Activated CD4-positive, alpha-beta T cell treated with anti-CD3 and anti-CD28 coated beads, Interleukin-2, amount 10 ng/mL, durations not matched to agents 7 days and 5 days (primary cell): ENCODE measurements at places on chromosomes 3 and 15. TPM values are rescaled to one million over a fixed set of nuclear protein-coding genes. Genes with fewer than 3 reads are reported as not detected.

DNA sequence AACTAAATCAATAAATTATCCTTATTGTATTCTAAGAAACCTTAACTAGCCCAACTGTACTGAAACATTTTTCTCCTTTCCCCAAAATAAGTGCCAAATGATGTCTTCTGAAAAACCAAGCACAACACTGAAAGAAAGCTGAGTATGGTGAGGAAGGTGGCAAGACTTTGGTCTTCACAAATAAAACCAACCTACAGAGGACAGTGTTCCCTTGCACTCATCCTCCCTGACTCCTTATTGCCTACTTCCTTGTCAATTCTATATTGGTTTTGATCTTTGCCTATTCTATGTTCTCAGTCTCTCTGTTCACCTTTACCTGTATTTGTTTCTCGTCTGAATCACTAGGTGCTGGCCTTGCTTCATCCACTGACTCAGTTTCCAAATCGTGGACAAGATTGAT, 490.1 kb upstream of the ZNF385D start:
- no peak overlapping the region for H3K4me3 ChIP-seq
- no peaks in the 10 kb centered on the region for H3K27me3 ChIP-seq
- no peaks in the 10 kb centered on the region for H3K36me3 ChIP-seq
- no peaks in the 10 kb centered on the region for H3K4me1 ChIP-seq
- no peak overlapping the region for H3K27ac ChIP-seq

GRCh38 chr3:128194843-128195242, 41.6 kb downstream of the EEFSEC start:
- H3K27me3 ChIP-seq, result no peaks in the 10 kb centered on the region
- no peaks in the 10 kb centered on the region for H3K36me3 ChIP-seq
- no peak overlapping the region for H3K27ac ChIP-seq
- DNase-seq, result no peak

Gene TMEM108
- total RNA-seq, result not detected

- H3K27me3 ChIP-seq, result no peaks in the 10 kb centered on the region
- H3K36me3 ChIP-seq, result peaks cover 43% of the 10 kb centered on the region
- no peak for DNase-seq
- H3K4me1 ChIP-seq, result peaks cover 57% of the 10 kb centered on the region
- no peak overlapping the region for H3K4me3 ChIP-seq
Observed at GRCh38 chr15:64443016-64443415, 17.4 kb upstream of the ZNF609 start.

Gene RASGRP1
- 204 TPM for total RNA-seq

- H3K4me3 ChIP-seq, result no peak overlapping the region
- no peak overlapping the region for H3K27ac ChIP-seq
- no peaks in the 10 kb centered on the region for H3K36me3 ChIP-seq
- H3K27me3 ChIP-seq, result peaks cover 3% of the 10 kb centered on the region
- H3K4me1 ChIP-seq, result peaks cover 5% of the 10 kb centered on the region
Observed at GRCh38 chr3:72976281-72976741, 20.3 kb upstream of the PPP4R2 start.

Gene PLCH1
- 0.37 TPM for total RNA-seq

- H3K4me1 ChIP-seq, result no peaks in the 10 kb centered on the region
- no peaks in the 10 kb centered on the region for H3K36me3 ChIP-seq
- no peak overlapping the region for H3K27ac ChIP-seq
- no peak overlapping the region for H3K4me3 ChIP-seq
- no peak for DNase-seq
Observed at GRCh38 chr15:80587816-80588456, 107.2 kb upstream of the ABHD17C start.

Gene C3orf22
- not detected for total RNA-seq

Gene CILP
- total RNA-seq, result 0.12 TPM
